ENCODE measurements at places on chromosomes 11 and 22.
A peak's percentile ranks its signal among the peaks of the same experiment; 100 is the strongest.

DNA sequence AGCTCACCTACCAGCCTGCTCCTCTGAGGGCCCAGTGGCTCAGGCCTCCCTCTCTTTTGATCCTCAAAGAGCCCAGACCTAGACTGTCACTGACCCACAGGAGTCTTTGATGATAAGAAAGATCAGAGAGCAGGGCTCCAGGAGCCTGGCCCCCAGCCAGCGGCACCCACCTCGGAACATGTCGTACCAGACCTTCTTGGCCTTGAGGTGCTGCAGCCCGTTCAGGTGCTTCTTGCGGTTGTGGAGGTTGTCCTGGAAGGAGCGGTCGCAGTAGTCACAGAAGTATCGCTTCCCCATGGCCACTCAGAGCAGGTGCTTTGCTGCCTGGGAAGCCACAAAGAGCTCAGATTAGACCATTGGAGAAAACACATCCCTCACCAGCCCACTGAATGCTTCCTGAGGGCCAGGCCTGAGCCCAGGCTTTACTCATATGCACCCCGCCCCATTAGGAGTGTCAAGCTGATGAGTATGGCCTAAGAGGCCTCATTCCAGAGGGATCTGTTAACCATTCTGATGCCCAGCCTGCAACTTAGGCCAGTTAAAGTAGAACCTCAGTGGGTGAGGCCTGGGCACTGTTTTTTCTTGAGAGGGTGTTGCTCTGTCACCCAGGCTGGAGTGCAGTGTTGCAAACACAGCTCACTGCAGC, 18.4 kb downstream of the ZMAT5 start:
- no peak for DNase-seq

- DNase-seq, result peak; percentile 26
These were observed 11.8 kb downstream of the TBC1D10A start for GRCh38 chr22:30314915-30315314.

- DNase-seq, result no peak
These were observed 25.6 kb downstream of the PARVB start for GRCh38 chr22:44049486-44050231.

DNA sequence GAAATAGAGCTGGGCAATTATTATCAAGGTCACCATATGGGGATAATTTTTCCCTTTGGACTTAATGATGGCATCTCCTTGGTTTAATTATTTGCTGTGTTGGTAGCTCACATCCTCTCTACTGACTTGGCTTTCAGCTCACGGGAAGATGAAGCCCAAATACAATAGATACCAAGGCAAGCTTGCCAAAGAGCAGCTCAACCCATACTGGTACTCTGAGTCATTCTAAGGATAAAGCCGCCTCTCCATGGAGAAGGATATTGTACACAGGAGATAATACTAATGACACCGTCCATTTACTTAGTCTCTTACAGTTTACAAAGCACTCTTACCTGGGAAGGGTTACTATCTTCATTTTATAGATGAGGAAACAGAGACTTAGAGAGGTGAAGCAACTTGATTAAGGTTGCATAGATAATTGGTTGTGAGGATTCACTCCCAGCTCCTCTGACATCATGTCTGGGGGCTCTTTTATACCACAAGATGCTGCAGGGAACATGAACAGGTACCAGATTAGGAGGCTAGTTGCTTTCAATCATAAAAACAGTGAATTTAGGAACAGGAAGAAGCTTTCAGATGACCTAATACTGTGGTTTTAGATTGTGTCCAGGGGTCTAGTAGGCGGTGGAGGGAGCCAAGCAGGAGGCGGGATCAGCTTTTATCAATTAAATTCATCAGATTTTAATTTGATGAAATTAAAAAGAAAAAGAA, 48.3 kb upstream of the PICALM start:
- DNase-seq, result no peak

DNA sequence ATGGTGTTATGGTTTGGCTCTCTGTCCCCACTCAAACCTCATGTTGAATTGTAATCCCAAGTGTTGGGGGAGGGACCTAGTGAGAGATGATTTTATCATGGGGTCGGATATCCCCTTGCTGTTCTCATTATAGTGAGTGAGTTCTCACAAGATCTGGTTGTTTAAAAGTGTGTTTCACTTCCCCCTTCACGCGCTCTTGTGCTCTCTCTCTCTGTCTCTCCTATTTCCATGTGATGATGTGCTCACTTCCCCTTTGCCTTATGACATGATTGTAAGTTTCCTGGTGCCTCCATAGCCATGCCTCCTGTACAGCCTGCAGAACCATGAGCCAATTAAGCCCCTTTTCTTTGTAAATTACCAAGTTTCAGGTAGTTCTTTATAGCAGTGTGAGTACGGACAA, 765.1 kb downstream of the KCNA4 start:
- no peak for DNase-seq

DNA sequence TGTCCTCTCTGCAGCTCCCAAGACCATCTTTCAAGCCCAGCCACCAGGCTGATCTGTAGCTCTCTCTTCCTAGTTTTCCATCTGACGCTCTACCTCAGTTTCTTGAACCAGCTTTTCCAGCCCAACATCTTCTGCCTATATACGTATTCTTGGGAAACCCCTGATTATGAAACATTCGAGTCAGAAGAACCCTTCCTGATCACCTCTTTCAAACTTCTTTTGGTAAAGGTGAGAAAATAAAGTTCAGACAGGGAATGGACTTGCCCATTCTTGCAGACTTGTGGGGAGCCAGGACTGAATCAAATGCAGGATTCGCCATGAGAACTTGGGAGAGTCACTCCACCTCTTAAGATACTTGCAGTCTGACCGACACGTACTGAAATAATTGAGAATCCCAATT, 169.5 kb upstream of the NARS2 start:
- no peak for DNase-seq

- DNase-seq, result no peak
These were observed 115.0 kb downstream of the MN1 start for GRCh38 chr22:27686534-27686933.

DNA sequence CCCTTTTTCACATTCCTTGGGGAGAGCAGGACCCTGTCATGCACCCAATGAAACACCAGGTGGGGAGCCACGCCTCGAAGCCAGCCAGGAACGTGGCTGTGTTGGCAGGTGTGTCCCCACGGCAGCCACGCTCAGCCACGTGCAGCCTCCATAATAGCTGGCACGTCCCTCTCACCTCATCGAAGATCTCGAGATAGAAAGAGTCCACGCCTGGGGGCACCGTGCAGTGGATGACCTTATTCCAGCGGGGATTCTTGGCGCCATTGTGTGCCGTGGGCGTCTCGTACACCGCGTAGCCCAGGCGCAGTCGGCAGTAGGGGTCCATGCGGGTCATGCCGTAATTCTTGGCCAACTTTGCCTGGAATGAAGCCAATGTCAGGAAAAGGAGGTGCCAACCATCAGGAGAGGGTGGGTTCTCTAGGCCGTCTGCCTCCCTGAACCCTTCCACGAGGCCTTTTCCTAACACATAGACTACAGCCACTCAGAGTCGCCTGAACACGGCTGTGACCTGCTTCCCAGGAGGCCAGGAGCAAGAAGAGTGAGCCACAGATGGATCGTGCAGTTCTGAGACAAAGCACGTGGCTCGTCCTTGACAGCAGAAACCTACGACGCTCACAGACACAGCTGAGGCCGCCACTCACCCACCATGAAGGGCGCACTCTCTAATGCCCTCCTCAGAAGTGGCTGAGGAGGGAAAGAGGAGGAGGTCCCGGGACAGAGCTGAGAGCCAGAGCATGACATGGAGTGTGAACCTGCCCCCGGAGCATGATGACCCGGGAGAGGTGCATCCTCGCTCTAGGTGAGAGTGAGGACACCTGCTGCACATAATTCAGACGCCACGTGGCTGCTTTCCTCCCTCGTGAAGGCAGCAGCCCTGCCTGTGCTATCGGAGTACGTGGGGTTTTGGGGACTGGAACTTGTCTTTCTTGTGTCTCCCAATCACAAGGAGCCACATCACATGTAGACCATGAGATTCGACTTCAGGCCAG, 19.1 kb downstream of the TOLLIP start:
- DNase-seq, result no peak

- DNase-seq, result no peak
These were observed 1118.2 kb downstream of the BRD1 start for GRCh38 chr22:48709453-48709852.

DNA sequence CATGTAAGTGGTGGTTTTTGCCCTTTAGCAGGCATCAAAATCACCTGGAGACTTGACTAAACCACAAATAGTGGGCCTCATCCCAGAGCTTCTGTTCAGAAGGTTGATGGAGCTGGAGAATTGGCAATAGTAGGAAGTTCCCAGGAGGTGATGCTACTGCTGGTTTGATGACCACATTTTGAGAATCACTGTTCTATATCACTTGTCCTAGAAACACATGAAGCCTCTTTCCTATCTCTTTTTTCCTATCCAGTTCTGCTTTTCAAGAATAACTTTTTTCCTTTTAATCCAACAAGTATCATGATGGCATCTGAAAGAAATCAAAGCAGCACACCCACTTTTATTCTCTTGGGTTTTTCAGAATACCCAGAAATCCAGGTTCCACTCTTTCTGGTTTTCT, at the start of gene OR5D13:
Gene OR5D13, plus strand, starts transcription at position 301 of the 400 bp plus-strand sequence. Its CDS starts 0 bp downstream, at position 301.
- DNase-seq, result no peak

- DNase-seq, result no peak
These were observed 96.8 kb downstream of the TTC28 start for GRCh38 chr22:28582806-28583205.

- DNase-seq, result no peak
These were observed 15.6 kb upstream of the MFRP start for GRCh38 chr11:119361941-119362725.

GRCh38 chr11:6319001-6319703, 1.1 kb downstream of the CAVIN3 start:
- no peak for DNase-seq

DNA sequence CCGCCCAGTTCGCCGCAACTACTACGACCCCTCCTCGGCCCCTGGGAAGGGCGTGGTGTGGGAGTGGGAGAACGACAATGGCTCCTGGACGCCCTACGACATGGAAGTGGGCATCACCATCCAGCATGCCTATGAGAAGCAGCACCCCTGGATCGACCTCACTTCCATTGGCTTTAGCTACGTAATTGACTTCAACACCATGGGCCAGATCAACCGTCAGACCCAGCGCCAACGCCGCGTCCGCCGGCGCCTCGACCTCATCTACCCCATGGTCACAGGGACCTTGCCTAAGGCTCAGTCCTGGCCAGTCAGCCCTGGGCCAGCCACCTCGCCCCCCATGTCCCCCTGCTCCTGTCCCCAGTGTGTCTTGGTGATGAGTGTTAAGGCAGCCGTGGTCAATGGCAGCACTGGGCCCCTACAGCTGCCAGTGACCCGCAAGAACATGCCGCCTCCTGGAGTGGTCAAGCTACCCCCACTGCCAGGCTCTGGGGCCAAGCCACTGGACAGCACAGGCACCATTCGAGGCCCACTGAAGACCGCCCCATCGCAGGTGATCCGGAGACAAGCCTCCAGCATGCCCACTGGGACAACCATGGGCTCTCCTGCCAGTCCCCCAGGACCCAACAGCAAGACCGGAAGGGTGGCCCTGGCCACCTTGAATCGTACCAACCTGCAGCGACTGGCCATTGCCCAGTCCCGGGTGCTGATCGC, 10.0 kb downstream of the DTX4 start:
- DNase-seq, result no peak

- DNase-seq, result no peak
These were observed 79.7 kb upstream of the SHISAL1 start for GRCh38 chr22:44392446-44392921.

DNA sequence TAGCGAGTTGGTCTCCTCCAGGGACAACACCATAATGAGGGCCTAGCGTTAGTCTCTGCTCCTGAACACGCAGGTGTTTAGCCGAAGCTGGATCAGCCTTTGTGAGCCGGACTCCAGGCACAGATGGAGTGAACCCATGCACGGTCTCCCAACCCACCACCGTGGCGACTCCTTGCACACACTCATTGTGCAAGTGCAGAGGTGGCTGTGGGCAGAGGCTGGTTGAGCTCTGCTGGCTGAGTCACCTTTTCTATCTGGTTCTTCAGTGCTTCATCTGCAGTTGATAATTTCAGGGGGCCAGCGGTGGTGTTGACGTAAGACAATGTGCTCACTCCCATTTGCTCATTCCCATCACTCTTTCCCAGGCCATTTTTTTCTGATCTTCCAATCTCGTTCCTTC, 72.1 kb upstream of the SLC22A12 start:
- no peak for DNase-seq

- no peak for DNase-seq
These were observed 644 bp upstream of the NDUFV1 start for GRCh38 chr11:67606093-67606491.

- DNase-seq, result no peak
These were observed 33.7 kb downstream of the C11orf71 start for GRCh38 chr11:114366331-114367243.

- no peak for DNase-seq
These were observed 28.0 kb downstream of the OR5B17 start for GRCh38 chr11:58330861-58331260.
